ENCODE measurements at places on chromosomes 16 and 17.

GRCh38 chr16:69555437-69555836, 10.3 kb upstream of the NFAT5 start:
- peak; percentile 10 for DNase-seq

DNA sequence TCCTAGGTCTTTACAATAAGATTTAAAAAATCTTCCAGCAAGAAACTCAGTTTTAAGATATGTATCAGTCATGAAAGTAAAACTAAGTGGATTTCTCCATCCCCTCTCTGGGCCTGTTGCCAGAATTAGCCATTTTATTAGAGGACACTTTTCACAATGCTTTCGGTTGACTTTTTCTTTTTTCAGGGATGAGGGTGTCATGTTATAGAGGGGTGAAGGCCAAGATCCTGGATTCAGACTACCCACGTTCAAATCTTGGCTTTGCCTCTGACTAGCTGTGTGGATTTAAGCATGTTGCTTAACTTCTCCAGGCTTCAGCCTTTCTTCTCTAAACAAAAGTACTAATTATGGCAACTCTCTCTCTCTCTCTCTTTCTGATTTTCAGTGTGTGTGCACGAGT, 111.7 kb upstream of the COX10 start:
- DNase-seq = no peak

GRCh38 chr16:78650339-78651074, 551.1 kb downstream of the WWOX start:
- no peak for DNase-seq

DNA sequence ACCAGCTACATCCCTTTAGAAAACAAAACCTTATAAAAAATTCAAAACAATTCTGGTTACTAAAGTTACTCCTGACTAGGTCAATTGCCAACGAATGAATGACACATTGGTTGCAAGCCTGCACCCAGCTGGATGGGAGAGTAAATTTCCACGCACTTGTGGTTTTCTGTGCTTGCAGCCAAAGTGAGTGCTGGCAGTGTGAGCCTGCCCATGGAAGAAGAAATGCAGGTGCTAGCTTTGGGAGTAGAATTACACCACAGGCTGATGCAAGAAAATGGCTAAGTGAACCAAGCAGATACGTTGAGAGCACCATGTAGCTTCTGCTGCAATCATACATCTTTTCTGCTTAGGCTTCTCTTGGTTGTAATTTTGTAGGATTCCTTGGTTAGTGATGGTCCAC, 74.6 kb downstream of the SYCE1L start:
- DNase-seq = no peak

DNA sequence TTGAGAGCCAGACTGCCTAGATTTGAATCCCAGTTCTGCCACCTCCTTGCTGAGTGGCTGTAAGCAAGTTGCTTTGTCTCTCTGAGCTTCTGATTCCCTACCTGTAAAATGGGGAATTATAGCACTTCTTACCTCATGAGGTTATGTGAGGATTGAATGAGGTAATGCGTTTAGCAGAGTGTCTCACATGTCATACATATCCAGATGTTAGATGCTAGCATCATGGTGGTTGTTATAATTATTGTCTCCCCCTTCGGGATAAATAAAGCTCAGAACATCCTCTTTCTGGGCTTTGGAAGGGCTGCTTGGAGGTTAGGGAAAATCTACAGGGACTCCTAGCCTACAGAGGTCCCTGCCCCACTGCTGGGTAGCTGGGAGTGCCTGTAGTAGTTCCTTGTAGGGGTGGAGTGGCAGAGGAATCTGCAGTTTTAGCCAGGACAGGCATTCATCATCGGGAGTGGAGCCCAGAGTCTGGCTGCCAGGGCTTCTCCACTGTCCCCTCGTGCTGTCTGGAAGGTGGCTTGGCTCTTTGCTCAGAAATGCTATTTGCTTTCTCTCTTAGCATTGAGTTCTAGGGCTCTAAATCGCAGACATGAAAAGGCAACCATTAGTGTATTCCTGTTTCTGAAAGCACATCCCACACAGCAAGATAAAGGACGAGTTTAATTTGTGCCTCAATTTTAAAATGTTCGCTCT, 137.9 kb upstream of the CACNG3 start:
- DNase-seq = no peak

GRCh38 chr17:4098521-4099209, 44.2 kb downstream of the ZZEF1 start:
- DNase-seq = no peak

- no peak for DNase-seq
Measured at GRCh38 chr16:66079671-66080334, 286.7 kb upstream of the CDH5 start.

DNA sequence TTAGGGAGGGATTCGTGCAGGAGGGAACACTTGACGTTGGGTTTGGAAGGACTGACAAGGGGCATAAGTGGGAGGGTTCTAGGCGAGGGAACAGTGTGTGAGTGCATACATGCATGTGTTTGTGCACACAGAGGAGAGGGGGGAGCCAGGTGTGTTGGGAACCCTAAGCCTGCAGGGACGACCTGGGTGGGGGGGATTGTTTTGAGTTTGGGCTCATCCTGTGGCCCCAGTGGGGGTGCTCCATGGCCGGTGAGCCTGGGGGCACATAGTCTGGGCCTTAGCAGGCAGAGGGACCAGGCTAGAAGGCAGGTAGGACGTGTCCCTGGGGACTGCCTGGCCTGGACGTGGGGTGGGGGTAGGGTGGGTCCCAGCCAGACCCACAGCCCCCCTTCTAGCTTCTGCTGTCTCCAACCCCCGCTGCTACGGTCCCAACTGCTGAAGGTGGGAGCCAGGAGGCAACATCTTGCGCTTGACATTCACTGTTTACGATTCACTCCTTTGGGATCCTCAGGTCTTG, 11.9 kb upstream of the RASD1 start:
- DNase-seq = no peak

- no peak for DNase-seq
Measured at GRCh38 chr17:40445751-40446468, 2.7 kb downstream of the IGFBP4 start.

DNA sequence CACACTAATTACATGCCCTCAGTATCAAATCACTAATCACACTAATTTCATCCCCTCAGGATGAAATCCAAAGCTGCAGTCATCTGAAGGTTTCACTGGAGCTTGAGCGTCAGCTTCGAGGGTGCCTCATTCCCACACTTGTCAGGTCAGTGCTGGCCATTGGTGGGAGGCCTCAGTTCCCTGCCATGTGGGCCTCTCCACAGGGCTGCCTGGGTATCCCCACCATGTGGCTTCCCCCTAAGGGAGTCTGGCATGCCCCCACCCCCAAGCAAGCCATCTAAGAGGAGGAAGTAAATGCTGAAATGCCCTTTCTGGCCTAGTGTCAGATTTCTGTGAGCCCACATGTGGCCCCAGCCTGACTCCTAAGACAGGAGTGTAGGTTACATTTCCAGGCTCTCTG, 78.6 kb upstream of the CDH5 start:
- DNase-seq = no peak

Measured in CD4-positive, alpha-beta T cell (primary cell).